ENCODE measurements at places on chromosomes 1 and 21.

DNA sequence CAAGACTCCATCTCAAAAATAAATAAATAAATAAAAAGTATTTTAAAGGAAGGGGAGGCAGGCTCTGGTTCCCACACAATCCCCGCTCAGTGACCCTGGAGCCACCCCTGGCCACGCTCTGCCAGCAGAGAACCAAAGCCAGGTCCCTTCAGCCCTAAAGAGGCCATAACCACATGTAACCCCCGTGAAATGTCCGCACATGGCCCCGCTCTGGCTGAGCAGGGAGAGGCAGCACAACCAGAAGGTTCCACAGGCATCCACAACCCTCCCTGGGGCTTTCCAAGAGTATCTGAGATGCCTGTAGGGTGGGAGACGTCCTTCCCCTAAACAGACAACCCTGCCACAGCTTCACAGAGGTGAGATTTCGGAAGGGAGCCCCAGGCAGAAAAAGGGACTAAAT, 1.4 kb upstream of the ARF1 start:
- no peak for DNase-seq

DNA sequence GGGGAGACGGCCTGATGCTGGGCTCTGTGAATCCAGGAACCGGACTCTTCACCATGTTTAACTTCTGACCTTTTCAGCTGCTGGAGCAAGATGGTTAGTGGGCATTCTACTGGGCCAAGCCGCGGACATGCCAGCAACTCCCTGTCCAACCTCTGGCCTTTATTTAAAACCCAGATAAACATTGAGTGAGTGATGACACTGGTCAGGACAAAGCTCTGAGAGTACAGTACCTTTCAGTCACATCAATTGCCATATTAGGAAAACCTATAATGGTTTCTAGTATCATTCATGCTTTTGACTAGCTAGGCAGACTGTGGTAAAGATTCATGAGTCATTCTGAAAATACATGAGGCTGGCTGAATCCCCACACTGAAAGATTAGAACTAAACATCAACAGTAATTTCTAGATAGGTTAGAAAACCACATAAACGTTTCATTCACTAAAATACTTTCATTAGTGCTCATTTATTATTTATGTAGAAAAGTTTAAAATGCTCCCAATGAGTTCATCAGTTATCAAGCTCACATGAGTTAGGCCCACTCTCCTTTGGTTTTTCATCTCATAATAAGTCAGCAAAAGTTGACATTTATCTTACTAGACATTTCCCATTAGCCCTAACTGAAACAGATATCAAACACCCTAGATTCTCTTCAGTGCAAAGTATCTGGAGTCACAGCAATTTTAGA, 7.1 kb upstream of the ACTA1 start:
- no peak for DNase-seq

GRCh38 chr21:40433538-40433937, 413.4 kb downstream of the DSCAM start:
- no peak for DNase-seq

- no peak for DNase-seq
Observed at GRCh38 chr1:114092186-114093062, 61.2 kb downstream of the SYT6 start.

- DNase-seq = no peak
Observed at GRCh38 chr1:226678251-226678650, 60.8 kb downstream of the ITPKB start.

DNA sequence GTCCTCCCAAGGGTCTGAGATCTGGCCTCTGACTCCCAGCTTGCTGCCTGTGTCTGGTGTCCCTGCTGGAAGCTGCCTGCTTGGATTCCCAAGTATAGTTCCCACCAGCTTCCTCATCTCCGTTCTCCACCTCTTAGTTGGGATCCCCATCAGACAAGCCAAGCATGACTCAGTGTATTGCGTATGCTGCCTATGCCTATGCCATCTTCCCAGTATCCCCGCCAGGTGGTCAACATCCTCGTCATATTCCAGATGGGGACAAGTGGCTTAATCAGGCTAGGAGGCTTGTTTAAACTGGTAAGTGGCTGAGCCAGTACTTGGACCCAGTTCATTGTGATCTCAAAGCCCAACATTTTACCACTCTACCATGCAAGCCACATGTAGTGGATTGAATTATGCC, 204.4 kb downstream of the GRIK3 start:
- DNase-seq = no peak

DNA sequence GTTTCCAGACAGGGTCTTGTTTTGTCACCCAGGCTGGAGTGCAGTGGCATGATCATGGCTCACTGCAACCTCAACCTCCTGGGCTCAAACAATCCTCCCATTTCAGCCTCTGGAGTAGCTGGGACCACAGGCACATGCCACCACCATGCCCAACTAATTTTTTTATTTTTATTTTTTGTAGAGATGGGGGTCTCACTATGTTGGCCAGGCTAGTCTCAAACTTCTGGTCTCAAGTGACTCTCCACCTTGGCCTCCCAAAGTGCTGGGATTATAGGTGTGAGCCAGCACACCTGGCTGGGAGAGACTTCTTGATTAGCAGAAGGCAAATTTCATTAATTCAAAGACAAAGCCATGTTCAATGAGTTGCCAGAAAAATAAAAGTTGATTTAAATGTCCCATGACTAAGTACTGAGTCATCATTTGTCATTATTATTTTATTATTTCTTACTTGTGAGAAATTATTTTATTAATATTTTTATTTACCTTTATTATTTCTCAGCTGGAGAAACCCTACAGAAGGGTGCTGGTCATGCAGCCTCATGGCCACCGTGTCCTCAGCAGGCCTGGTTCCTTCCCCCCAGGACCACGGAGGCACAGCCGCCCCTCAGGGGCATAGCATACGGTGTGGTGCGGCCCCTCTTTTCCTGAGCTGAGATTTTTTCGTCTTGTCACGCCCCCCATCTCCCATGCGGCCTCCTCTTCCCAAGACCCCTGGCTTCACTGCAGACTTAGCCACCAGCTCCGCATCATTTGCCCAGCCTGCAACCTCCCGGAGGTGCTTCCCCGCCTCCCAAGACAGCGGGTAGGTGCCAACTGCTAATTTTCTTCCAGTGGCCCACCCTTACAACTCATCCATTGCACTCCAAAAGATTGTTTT, 55.3 kb upstream of the SIM2 start:
- DNase-seq = no peak

DNA sequence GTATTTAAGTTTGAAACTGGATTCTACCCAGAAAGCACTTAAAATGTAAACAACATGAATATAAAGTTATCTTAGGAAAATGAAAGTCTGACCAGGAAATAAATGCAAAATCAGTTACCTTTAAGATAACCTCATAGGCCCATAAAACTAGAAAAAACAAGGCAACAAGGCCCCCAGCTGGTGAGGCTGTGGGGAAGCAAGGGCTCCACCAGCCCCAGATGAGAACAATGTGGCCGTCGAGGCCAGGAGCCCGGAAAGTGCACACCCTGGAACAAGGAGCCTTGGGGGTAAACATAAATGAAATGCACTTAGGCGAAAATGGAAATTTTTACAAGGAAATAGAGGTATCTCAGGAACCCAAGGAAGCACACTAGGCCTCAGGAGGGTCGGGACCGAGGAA, 37.9 kb upstream of the BMP8B start:
- DNase-seq = no peak

- DNase-seq = no peak
Observed at GRCh38 chr1:99503276-99503747, 142.6 kb upstream of the PALMD start.

DNA sequence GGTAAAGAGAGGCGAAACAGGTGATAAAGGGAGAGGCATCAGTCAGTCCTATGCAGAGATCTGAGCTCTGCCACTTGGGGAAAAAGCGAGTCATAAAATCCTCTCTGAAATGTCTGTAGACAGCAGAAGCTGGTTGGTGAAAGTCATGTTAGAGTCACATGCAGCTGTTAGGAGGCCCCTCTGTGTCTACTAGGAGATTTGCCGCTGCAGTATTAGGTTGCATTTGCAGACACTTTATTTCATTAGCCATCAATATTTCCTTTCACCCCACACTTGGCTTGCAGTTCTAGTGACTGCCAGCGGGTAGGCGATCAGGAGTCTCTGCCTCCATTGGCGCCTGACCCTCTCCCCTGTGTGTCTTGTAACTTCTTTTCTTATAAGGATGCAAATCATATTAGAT, 16.2 kb downstream of the ATP1A4 start:
- DNase-seq = no peak

GRCh38 chr21:33151941-33152731, 77.6 kb upstream of the IFNAR2 start:
- no peak for DNase-seq

GRCh38 chr1:51736702-51737101, 119.8 kb downstream of the OSBPL9 start:
- no peak for DNase-seq

- no peak for DNase-seq
Observed at GRCh38 chr1:93703643-93704042, 22.0 kb upstream of the BCAR3 start.

DNA sequence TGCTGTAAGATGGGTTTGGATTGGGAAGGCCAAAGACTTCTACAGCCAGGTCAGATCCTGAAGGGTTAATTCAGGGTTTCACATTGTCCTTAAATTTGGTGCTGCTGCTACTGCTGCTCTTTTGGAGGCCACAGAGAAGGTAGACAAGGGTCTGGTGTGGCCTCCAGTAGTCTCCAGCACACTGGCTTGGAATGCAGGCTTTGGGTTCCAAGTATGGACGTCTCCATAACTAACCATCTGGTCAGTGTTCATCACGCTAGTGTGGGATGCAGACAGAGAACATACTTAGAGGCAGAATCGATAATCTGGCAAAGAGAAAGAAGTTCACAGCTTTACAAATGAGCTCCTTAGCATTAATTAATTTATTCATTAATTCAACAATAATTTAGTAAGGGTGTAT, 154.1 kb downstream of the ZBTB18 start:
- DNase-seq = no peak

- DNase-seq = no peak
Observed at GRCh38 chr1:151259351-151259750, 4.8 kb downstream of the PSMD4 start.

DNA sequence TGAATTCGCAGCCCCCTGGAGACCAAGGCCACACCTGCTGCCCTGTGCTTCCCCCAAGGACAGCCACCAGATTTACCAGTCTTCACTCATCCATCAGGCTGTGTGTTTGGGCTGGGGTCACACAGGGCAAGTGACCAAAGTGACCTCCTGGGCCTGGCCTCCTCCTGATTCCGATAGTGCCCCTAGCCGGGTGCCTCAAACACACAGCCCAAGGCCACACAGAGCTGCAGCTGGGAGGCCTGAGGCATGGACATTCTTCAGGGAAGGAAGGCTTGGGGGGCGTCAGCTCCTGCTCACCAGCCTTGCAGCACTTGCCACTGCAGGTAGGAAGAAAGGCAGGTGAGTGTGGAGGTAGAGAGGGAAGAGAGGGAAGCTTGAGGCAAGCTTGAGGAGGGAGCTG, 181.3 kb downstream of the RUNX1 start:
- DNase-seq = no peak
